ENCODE measurements at places on chromosomes 5 and 9. TPM values are rescaled to one million over a fixed set of nuclear protein-coding genes. Genes with fewer than 3 reads are reported as not detected.

- no peak for DNase-seq
These were observed 303.9 kb downstream of the DOCK8 start for GRCh38 chr9:518540-518939.

- peak; percentile 37 for DNase-seq
These were observed 1.4 kb downstream of the ADAMTS12 start for GRCh38 chr5:33890131-33891032.

DNA sequence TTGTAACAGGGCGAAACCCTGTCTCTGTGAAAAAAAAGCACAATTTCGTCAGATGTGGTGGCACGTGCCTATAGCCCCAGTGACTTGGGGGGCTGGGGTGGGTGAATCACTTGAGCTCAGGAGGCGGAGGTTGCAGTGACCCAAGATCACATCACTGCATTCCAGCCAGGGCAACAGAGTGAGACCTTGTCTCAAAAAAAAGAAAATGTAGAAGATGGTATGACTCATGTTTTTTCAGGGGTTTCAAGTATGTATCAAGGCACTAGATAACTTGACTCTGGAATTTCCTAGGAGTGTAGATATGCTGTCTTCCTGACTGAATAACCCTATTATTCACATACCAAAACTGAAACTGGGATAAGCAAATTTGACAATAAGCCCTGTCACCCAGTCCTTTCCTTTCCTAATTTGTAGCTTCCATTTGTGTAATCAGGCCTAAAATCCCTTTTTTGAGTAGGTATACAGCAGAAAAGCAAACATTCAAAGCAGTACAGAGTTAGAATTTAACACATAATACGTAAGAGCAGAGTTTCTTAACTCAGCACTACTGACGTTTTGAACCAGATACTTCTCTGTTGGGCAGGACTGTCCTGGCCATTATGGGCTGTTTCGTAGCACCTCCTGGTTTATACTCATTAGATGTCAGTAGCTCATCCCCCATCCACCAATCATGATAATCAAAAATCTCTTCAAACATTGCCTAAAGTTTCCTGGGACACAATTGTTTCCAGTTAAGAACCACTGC lies 17.3 kb upstream of the ANKRD18B start:
- peak; percentile 98 for DNase-seq

DNA sequence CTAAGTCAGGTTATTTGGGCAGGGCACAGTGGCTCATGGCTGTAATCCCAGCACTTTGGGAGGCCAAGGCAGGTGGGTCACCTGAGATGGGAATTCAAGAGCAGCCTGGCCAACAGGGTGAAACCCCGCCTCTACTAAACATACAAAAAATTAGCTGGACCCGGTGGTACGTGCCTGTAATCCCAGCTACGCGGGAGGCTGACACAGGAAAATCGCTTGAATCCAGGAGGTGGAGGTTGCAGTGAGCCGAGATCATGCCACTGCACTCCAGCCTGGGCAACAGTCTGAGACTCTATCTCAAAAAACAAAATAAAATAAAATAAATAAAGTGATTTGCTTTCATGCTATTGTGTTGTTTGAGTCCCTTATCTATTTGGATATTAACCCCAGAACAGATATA lies 8.2 kb upstream of the FBXW2 start:
- no peak for DNase-seq

GRCh38 chr9:32344551-32345182 lies 39.8 kb upstream of the ACO1 start:
- peak; percentile 67 for DNase-seq

The DRD1 gene
- total RNA-seq: 0.06 TPM

- DNase-seq: peak; percentile 70
These were observed 5.1 kb downstream of the PNPLA7 start for GRCh38 chr9:137545123-137545522.

DNA sequence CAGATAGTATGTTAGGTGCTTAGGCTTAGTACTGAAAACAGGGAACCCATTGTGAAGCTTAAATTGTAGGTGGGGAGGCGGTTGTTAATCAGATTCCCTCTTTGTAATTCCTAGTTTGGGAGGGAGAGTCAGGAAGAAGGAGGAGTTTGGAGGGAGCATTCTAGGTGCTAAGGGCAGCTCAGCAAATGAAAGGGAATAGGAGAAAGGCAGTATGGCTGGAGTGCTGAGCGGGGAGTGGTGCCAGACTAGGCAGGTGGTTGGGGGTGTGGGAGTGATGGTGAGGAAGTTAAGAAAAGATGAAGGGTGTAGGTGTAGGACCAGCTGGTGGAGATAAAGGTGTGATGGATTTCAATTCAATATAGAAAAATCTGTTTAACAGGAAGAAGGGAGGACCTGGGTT lies 11.1 kb upstream of the GARNL3 start:
- no peak for DNase-seq

DNA sequence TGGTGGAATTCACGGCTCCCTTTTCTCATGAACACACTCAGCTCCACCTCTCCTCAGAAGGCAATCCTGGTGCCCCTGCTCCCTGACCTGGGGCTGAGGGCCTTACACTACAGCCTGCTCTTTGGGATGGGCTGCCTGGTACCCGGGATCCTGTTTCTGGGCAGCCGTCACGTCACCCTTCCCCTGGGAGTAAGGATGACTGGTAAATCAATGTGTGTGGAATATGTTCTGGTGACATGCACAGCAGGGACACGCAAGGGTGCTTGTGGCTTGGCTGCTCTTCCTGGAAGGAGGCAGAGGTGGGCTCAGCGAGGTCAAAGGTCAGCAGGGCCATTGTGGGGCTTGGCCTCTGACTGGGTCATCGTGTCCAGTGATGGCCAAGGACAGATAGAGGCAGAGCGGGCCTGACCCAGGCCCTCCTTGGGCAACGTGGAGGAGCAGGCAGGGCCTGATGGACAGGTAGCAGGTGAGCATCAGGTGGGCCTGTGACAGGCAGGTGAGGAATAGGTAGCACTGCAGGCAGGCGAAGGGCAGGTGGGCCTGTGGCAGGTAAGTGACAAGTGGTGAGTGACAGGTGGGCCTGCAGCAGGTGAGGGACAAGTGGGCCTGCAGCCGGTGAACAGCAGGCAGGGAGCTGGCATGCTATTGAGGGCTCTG lies 399.4 kb upstream of the IRX4 start:
- DNase-seq: no peak

DNA sequence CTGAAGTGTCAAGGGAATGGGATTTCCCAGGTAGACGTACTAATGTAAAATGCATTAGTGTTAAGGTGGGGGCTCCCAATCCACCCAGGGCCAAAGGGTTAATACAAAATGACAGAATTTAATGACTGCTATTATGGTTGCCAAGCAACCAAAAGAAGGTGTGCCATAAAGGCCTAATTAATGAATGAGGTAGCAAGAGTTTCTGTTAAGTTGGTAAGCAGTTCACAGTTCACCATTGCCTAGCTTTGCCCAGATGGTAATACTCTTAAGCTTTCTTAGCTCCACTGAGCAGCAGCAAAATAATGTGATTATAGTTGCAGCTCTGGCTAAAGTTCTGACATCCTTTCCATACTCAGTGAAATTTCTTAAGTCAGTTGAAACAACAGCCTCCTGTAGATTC lies 211.7 kb downstream of the DENND1A start:
- DNase-seq: no peak

DNA sequence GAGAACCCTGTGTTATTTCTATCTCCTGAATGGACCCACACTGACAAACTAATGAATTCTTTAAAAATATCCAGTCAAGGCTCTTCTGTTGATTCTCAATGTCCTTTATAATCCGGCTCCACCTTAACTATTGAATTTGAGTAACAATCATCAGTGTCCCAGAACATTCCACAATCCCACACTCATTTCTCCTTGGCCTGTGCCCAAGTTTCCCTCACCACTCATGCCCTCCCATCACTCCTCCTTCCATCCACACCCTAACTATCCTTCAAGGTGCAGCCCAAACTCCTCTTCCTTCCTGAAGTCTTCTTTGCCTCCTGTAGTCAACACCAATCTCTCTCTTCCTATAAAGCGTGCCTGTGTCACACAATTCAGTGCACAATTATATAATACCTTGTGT lies 106.1 kb downstream of the NUDT12 start:
- DNase-seq: no peak

The WDR41 gene
- total RNA-seq: 169 TPM

DNA sequence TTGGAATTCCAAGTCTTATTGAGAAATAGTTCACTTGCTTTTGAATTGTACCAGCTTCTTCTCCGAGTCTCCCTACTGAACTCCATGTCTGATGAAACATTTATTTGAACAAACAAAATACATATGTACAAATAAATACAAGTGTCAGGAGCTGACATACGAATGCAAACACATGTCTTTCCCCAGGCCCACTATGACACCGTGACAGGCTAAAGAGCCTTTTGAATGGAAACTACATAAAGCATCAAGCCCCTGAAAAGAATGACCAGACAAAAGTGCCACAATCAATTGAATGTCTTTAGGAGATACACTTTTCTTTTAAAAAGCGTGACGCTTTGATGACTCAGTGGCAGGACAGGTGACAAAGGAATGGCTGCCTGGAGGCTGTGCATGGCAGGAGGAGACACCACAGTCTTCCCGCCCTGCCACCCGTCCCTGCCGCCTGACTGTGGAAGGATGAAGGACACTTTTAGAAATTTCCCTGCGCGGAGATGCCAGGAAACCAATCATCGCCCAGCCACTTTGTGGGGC lies 112.4 kb upstream of the BNC2 start:
- DNase-seq: no peak

The ANXA2R gene
- 2.9 TPM for total RNA-seq

GRCh38 chr9:91935066-91935749 lies 14.8 kb downstream of the ROR2 start:
- no peak for DNase-seq

GRCh38 chr5:125302577-125302976 lies 556.1 kb upstream of the ZNF608 start:
- no peak for DNase-seq

DNA sequence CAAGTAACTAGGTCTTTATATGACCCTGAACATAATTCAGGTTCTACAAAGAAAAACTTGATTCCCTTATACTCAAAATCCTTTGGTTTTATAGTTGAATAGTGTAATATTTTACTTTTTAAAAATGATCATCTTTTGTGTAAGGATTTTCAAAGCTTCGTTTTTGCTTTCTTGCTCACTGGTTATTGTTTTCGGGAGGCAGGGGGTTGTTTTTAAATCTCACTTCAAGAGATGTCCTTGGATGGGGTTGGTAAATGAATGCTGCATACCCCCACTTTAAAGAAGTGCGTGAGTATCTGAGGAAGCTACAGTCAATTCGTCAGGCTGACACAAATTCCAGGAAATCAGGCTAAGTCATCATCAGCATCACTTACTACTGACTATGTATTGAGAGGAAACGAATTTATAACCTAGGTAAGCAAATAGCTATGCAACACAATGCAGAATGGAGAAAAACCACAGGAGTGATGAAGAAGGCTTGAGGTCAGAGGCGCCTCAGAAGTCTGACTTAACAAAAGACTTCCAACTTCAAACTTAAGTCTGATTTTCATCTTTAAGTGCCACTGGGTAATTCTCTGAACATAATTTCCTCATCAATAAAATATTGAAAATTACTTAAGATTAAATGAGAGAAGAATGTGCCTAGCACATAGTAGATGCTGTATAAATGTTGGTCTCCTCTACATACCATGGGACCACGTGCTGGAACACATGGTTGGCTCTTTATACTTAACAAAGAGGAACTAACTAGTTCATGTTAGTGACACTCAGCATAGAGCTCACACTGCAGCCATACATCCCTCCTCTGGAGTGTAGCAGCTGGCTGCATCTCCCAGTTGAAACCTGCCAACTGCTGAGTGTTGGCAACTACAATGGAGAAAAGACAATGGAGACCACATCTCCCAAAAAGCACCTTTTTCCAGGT lies 106.0 kb upstream of the KIF2A start:
- DNase-seq: no peak

The NNT gene
- total RNA-seq: 17.2 TPM

DNA sequence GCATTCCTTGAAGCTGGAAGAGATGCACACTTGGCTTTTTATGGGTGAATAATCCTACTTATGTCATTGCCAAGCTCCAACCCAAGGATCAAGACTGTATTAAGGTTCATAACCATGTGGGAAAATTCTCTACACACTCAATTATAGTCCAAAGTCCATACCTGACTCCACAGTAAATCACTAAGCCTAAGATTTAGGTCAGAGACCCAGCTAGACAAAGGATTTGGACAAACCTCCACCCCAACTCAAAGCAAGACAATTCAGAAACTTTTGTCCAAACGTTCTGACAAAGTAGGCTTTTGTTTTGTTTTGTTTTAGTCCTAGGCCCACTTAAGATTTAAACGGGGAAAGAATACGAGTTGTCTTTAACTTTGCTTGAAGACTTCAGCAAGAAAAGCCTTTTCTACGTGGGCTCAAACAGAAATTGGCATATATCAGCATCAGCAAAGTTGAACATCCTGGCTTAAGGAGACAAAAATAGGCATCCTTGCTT lies 1.7 kb downstream of the MEGF9 start:
- DNase-seq: no peak

The UHRF2 gene
- 63.8 TPM for total RNA-seq

GRCh38 chr5:151819830-151820229 lies 48.1 kb downstream of the G3BP1 start:
- DNase-seq: no peak

- no peak for DNase-seq
These were observed 12.4 kb downstream of the NR6A1 start for GRCh38 chr9:124758691-124759090.

The DPYSL3 gene
- total RNA-seq: 141 TPM

The TAF11L5 gene
- not detected for total RNA-seq

DNA sequence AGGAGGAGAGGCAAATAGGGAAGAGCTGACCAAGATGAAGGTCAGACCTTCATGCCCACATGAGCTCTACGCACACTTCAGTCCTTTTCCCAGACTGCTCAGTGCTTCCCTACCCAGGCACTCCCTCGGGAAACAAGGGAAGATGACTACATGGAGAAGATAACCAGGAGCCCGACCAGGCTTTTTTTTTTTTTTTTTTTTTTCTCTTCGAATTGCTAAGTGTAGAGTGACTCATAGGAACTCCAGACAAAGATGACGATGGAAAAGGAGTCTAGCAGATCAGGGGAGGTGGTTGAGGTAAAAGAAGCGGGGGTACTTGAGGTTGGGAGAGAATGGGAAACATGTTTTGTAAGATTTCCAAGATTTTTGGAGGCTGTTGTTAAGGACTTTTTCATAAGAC lies 526.1 kb downstream of the BNC2 start:
- DNase-seq: peak; percentile 59

DNA sequence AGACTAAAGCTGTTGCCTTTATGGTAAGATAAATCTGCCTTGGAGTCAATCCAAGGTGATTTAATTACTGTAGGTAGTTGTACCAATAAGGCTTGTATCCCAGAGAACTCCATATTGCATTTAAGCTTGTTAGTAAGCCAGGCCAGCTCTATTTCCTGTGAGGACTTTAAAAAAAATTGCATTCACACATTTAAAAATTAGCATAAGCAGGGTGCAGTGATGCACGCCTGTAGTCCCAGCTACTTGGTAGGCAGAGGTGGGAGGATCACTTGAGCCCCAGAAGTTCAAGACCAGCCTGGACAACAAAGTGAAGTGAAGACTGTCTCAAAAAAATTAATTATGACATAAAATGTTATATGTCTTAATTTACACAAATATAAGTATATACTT lies 28.7 kb upstream of the ABL1 start:
- no peak for DNase-seq

Measured in Daoy (cell line).